ENCODE measurements at places on chromosomes 2 and 18. TPM values are rescaled to one million over a fixed set of nuclear protein-coding genes. Genes with fewer than 3 reads are reported as not detected.

DNA sequence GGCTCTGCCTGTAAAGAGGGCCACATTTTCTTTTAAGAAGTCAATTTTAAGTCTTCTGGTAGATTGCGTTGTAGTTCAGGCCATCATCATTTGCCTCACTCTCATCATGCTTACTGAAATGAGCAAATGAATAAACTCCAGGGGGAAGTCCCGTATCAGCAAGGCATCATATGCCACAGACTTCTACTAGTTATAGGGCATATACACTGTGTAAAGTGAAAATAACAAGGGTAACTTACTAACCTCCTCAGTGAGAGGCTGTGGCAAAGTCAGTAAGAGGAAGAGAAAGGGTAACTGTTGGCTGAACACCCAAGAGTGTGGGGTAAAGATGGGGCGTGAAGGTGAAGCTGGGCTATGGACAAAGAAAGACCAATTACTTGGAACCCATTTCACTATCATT lies 456.2 kb downstream of the SPAG16 start:
- DNase-seq, result no peak

DNA sequence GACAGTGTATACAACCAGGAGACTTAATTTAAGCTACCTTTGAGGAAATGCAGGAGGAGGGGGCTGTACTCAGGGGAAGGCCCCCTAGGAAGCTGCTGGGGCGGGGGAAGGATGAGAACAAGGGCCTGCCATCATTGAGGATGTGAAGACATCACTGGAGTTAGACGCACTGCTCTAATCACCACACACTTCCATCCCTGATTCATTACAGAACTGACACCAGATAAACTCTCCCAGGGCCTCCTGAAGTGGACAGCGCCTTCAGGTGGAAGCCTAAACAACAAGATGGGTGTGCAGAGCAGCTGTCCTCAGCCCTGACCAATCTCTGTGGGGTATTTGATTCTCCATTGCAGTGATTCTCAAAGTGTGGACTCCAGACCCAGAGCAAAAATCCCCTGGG lies 30.6 kb upstream of the SLC35G4 start:
- DNase-seq, result no peak

The DHRS9 gene
- total RNA-seq, result not detected

The COQ10B gene
- 55.0 TPM for total RNA-seq

The ASTL gene
- 0.17 TPM for total RNA-seq

- no peak for DNase-seq
These were observed 24.2 kb downstream of the MYT1L start for GRCh38 chr2:2306878-2307277.

- DNase-seq, result peak; percentile 35
These were observed 35.0 kb upstream of the PSMD14 start for GRCh38 chr2:161273038-161273760.
